Brain pericyte (primary cell): ENCODE measurements at places on chromosomes 3 and 15.

DNA sequence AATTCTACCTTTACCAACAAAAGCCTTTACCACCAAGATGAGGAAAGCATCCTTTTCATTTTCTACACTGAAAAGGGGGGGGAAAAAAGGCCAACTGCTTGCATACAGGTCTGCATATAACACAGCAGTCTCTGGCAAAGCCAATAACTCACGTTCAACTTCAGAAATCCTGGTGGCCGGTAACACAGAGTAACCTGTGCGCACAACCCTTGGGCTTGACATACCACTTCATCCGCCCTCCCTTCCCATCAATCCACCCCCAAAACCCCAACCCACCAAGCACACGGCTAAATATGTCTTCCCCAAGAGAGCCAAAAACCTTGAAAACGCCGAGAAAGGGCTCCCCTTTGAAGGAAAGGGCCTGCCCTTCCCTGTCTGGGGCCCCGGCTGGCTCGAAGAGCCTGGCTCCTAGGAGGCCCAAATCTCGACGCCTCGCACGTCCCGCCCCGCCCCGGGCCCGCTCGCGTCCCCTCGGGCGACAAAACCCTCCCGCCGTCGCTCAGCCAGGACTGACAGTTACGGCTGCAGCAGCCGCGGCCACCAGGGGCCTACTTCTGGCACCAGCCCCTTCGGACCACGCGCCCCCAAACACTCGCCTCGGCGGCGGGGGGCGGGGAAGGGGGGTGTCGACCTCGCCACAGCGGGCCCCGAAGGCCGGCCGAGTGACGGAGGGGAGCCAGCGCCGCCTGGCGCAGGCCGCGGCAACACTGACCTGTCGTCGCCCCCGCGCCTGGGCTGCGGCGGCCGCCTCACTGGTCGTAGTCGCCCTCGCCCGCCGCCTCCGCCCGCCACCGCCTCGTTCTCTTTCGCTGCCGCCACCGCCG lies 835 bp downstream of the UBE3A start:
- peak; percentile 15 for DNase-seq

- DNase-seq = no peak
Observed at GRCh38 chr15:29220852-29221251, 48.8 kb downstream of the NSMCE3 start.

GRCh38 chr15:45684533-45684932 lies 49.7 kb downstream of the SQOR start:
- DNase-seq = no peak

DNA sequence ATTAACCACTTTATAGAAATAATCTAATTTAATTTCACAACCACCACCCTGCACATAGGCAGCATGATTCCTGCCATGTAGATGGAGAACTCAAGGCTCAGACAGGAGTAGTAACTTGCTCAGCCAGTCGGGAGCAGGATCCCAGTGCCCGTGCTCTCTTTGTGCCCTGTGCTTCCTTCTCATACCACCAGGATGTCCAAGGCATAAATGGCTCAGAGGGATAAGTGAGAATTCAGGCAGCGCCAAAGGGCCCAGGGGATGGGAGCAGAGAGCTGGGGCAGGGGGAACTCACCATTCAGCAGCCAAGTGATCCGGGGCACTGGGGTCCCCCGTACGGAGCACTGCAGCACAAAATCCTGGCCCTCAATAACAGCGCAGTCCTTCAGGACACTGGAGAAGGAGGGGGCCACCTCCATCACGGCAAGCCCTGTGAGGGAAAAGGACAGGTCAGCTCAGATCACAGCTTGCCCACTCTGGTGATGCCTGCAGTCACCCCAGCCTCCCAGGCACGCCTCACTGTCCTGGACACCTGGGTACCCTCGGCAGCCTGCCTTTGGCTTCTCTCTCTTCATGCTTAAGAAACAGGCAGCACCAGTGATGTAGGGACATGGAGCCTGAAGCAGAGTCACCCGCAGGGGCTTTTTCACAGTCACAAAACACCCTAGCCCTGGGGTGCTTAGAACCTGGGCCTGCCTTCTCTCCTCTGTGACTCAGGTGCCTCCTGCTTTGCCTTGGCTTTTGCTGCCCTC lies 141.0 kb upstream of the HACD2 start:
- no peak for DNase-seq

GRCh38 chr15:56534728-56535127 lies 69.8 kb upstream of the MNS1 start:
- DNase-seq = no peak

- no peak for DNase-seq
Observed at GRCh38 chr3:183435661-183436060, 7.2 kb upstream of the MCF2L2 start.

GRCh38 chr3:9778143-9779074 lies 8.7 kb upstream of the CAMK1 start:
- no peak for DNase-seq

DNA sequence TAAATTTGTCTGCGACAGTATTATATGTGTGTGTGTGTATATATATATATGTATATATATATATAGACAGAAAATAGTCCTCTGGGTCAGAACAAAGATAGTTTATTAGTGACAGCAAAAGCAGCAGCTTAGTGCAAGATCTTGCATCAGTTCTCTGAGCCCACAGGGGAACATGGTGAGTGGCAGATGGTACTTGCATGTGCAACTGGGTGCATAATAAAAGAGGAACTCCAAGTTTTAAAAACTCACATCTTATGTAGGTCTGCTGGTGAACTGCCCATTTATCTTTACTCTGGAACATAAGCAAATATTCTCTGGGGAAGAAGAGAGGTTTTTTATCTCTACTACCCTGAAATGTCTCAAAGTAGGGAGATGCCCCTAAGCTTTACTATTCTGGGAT lies 276.4 kb downstream of the POLQ start:
- no peak for DNase-seq

DNA sequence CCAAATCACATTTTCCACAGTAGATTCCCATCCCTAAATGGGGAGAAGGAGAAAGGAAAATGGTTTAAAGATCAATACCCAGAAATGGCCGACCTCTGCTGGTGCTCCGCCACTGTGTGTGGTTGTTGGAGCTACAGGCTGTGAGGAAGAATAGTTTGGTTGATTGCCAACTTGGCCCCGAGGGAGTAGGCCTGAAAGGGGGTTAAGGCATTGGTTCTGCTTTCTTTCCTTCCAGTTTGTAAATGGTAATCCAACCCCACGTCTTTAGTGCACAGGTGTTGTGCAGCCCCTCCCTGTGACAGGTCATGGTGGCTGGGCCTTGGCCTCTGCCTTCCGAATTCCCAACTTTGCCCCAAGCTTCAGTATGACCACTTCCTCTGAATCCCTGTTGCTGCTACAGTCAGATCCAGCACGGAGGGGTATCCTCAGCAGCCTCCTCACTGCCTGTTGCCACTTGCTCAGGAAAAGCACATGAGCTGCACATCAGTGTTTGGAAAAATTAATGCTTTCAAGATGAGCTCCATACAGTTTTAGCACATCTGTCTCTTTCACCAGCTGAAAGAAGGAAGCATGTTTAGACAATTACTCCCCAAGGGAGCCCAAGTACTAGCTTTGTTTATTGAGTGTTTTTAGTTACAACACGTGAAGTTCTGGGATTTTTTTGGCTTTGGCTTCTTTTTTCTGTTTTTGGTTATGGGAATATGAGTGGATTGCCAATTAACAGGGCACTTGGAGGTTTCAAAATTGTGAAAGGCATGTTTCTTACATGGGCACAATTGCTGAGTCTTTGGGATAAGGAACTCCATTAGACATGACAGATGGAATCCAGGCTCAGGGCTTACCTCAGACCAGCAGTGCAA lies 92.3 kb upstream of the ROPN1 start:
- DNase-seq = no peak

GRCh38 chr3:5796541-5796940 lies 609.0 kb downstream of the EDEM1 start:
- DNase-seq = no peak

DNA sequence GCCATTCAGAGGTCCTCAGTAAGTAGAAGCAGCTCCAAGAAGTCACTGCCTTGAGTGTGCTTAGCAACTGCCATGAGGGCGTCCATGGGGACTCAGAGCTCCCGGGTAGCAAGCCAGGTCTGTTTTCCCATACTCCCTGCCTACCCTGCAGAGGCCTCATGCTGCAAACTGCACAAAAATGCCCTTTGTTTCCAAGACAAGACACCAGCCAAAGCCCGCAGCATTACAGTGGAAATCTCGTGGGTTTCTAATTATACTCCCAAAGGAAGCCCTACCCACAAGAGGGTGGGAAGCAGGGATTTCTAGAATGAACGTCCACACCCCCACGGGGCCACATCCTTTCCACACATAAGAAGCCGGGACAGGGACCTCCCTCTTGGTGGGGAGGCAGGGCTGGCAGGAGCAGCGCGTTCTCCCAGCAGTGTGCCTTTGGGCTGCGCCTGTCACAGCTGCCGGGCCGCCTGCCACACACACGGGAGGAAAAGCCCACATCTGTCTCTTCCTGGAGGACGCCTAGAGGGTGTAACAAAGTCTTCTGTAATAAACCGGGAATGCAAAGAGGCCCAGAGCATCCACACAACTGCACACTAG lies 31.1 kb downstream of the FAM174B start:
- no peak for DNase-seq

DNA sequence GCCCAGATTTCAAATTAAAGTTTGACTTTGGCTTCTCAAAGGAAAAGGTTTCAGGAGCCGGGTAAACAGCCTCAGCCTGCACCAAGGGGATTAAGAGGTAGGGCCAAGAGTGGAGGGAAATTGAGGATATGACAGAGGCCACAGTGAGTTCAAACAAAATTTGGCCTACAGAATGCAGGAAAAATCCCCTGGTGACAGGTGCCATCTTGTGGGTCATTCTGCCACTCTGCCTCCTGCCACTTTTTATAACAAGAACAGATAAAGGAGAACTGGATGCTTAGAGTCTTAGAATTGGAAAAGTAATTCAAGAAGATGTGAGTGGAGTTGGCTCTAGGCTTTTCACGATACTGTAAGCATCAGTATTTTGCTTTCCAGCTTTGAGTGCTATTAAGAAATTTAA lies 253.2 kb downstream of the NR2F2 start:
- no peak for DNase-seq

GRCh38 chr3:141255846-141256261 lies 24.2 kb downstream of the PXYLP1 start:
- DNase-seq = no peak

DNA sequence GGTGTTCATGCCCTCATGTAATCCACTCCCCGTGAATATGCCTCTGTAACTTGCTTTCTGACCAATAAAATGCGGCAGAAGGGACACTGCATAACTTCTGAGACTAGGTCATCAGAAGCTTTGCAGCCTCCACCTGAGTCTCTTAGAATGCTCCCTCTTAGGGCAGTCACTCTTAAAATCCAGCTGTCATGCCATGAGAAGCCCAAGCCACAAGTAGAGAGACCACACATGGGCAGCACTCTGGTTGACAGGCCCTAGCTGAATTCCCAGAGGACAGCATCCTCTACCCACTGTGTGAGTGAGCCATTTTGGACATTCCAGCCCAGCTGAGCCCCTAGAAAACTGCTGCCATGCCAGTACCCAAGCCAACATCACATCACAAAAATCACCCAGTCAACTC lies 41.4 kb downstream of the SCAPER start:
- no peak for DNase-seq

GRCh38 chr3:43296565-43296964 lies 10.2 kb downstream of the SNRK start:
- DNase-seq = no peak

DNA sequence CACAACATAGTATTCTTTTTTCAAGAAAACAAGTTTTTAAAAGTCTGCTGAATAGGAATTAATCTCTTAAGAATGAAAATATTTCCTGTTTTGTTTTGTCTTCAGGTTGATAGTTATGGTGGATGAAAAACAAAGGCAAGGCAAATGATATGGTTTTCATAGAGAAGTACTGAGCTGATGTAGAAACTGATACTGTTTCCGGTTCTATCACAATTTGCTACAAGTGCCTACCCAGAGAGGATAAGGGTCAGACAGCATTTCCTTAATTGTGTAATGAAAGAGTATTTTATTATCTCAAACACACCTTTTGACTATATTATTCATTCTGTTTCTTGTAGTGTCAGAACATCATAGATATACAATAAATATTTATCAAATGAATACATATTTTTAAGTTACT lies 836.3 kb downstream of the SQOR start:
- no peak for DNase-seq

GRCh38 chr3:188439080-188439479 lies 285.1 kb downstream of the LPP start:
- DNase-seq = no peak

GRCh38 chr3:127108796-127109195 lies 84.1 kb upstream of the PRR23E start:
- no peak for DNase-seq

GRCh38 chr3:48426944-48427629 lies 2.8 kb downstream of the PLXNB1 start:
- DNase-seq = no peak

DNA sequence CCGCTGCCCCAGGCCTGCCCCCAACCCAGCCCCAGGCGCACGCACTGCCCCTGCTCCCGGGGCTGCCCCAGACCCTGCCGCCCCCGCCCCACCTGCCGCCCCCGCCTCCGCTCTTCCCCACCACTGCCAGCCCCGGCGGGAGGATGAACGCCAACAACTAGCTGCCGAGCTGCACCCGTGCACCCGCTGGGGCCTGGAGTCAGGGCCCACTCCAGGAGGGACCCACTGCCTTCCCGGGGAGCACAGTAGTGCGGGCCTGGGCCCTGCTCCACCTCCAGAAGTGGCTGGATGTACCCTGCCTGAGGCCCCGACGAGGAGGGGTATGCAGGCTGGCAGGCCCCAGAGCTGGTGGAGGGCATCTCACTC lies 10.9 kb downstream of the ZBTB47 start:
- DNase-seq = no peak
